ENCODE measurements at places on chromosomes 16 and 17. TPM values are rescaled to one million over a fixed set of nuclear protein-coding genes. Genes with fewer than 3 reads are reported as not detected.

The SSTR5 gene
- 1.3 TPM for total RNA-seq

- DNase-seq: no peak
- H3K4me3 ChIP-seq: no peak overlapping the region
- peaks cover 5% of the 10 kb centered on the region for H3K36me3 ChIP-seq
Observed at GRCh38 chr16:89739383-89739782, 18.0 kb downstream of the ZNF276 start.

DNA sequence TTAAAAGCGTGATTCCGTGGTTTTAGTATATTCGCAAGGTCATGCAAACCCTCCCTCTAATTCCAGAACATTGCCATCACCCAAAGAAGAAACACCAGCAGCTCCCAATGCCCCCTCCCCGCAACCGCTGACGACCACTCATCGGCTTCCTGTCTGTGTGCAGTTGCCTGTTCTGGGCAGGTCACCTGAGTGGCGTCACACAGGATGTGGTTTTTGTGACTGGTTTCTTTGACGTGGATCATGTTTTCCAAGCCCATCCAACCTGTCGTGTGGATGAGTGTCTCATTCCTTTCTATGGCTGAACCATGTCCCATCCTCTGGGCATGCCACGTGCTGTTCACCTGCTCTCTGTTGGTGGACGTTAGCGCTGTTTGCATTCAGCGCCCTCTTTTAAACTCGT lies 8.2 kb upstream of the ATP2C2 start:
- no peaks in the 10 kb centered on the region for H3K36me3 ChIP-seq
- H3K27me3 ChIP-seq: peaks cover 2% of the 10 kb centered on the region
- peaks cover 3% of the 10 kb centered on the region for H3K4me1 ChIP-seq
- H3K4me3 ChIP-seq: no peak overlapping the region

DNA sequence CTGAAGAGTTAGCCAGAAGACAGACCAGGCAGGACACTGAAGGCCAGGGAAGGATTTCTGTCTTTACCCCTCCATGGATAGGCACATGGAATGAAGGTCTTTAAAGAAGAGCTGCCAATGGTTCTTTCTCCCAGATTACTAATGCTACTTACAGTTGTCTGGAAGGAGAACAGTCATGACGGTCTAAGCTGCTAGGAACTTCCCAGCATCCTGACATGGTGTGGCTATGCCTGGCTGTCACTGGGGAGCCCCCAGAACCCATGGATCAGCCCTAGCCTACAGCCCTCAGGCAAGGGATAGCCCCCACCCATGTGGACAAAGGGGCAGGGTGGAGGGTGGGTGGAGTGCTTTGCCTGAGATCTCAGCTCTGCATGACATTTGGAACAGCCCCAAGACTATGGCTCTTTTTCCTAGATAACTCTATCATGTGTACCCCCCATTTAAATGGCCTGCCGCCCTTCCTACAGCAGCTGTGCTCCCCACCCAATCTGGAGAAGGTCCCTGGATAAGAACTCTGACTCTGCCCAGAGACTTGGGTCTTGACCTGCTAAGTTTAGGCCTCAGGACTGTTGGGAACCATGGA lies 9.2 kb upstream of the KAT7 start:
- H3K4me3 ChIP-seq: no peak overlapping the region
- no peak overlapping the region for H3K27ac ChIP-seq
- H3K36me3 ChIP-seq: no peaks in the 10 kb centered on the region
- no peak for DNase-seq

DNA sequence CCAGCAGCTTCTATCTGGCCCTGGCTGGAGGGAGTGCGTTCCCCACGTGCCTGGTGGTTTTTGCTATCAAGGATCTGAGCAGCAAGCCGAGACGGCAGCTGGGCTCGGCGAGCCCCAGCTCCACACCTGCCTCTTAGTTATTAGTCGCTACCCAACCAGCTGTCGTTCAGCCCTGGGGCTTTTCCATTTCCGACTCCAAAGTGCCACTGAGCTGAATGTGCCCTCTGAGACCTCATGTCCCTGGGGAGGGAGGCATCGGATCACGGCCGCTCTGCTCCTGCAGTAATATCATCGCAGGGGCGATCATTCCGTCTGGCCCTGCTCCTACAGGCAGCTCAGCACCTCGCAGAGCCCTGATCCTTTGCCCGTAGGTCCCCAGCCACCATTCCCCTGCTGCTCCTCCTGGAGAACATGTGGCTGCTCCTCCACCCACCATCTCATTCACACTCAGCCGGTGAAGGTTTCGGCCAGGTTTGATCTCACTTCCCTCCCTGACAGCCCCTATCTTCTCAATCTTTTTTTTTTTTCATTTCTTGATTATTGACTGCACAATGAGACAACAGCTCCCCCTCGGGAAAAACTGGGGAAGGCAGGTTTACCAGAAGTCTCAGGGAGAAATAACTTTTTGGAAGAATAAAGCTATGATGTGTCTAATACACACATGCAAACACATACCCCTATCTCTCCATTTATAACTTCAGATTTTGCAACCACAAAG lies 86.7 kb downstream of the ZFHX3 start:
- peak overlapping the region; percentile 62 for H3K27ac ChIP-seq
- peak; percentile 77 for DNase-seq
- no peaks in the 10 kb centered on the region for H3K36me3 ChIP-seq

The CDC27 gene
- total RNA-seq: 94.6 TPM

The C16orf46 gene
- total RNA-seq: 1.0 TPM

The ACD gene
- 33.3 TPM for total RNA-seq

The GDPD3 gene
- total RNA-seq: 4.9 TPM

GRCh38 chr17:6599364-6599763 lies 41.1 kb downstream of the KIAA0753 start:
- H3K27ac ChIP-seq: no peak overlapping the region
- no peaks in the 10 kb centered on the region for H3K27me3 ChIP-seq
- H3K36me3 ChIP-seq: no peaks in the 10 kb centered on the region

DNA sequence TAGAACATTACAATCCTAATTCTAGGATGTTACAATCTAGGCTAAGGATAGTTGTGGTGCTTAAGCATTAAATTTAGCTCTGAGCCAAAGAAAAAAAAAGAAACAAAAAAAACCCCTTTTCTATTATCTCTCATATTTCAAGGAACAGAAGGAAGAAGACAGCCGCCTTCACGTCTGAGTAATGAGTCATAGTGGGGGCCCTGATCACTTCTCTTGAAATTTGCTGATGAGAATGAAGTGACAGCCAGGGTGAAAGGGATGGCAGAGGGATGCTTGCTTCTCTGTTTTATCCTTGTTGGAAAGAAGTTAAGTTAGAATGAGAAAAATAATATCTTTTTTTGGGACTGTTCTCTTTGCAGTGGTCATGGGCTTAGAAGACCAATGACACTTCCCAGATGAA lies 82.6 kb upstream of the MPHOSPH6 start:
- H3K27me3 ChIP-seq: no peaks in the 10 kb centered on the region
- no peak for DNase-seq
- H3K4me3 ChIP-seq: no peak overlapping the region
- H3K4me1 ChIP-seq: no peaks in the 10 kb centered on the region

DNA sequence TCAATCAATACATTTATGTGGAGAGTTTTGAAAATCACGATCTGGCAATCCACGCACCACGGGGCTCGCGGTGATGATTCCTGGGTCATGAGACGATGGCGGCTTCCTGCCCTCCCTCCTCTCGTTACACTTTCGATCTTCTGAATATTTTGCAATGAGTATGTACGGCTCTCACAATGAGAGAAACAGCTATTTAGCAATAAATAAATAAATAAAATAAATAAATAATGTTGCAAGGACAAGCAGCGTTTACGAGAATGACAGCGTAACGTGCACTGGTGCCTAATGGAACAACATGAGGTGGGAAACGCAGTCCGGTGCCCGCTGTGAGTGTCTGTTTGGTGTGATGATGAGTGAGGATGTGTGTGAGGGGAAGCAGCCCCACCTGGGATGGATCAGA lies 46.7 kb upstream of the JPH3 start:
- no peak overlapping the region for H3K27ac ChIP-seq
- no peak for DNase-seq
- H3K4me1 ChIP-seq: peaks cover 1% of the 10 kb centered on the region
- no peak overlapping the region for H3K4me3 ChIP-seq
- peaks cover 14% of the 10 kb centered on the region for H3K27me3 ChIP-seq
- peaks cover 6% of the 10 kb centered on the region for H3K36me3 ChIP-seq

GRCh38 chr16:25509456-25509855 lies 182.3 kb upstream of the HS3ST4 start:
- no peaks in the 10 kb centered on the region for H3K4me1 ChIP-seq
- no peaks in the 10 kb centered on the region for H3K27me3 ChIP-seq
- H3K4me3 ChIP-seq: no peak overlapping the region

GRCh38 chr17:44733753-44734152 lies 25.0 kb upstream of the ADAM11 start:
- H3K4me3 ChIP-seq: peak overlapping the region; percentile 7
- DNase-seq: peak; percentile 73
- peaks cover 3% of the 10 kb centered on the region for H3K4me1 ChIP-seq
- no peak overlapping the region for H3K27ac ChIP-seq
- H3K36me3 ChIP-seq: no peaks in the 10 kb centered on the region
- peaks cover 3% of the 10 kb centered on the region for H3K27me3 ChIP-seq

DNA sequence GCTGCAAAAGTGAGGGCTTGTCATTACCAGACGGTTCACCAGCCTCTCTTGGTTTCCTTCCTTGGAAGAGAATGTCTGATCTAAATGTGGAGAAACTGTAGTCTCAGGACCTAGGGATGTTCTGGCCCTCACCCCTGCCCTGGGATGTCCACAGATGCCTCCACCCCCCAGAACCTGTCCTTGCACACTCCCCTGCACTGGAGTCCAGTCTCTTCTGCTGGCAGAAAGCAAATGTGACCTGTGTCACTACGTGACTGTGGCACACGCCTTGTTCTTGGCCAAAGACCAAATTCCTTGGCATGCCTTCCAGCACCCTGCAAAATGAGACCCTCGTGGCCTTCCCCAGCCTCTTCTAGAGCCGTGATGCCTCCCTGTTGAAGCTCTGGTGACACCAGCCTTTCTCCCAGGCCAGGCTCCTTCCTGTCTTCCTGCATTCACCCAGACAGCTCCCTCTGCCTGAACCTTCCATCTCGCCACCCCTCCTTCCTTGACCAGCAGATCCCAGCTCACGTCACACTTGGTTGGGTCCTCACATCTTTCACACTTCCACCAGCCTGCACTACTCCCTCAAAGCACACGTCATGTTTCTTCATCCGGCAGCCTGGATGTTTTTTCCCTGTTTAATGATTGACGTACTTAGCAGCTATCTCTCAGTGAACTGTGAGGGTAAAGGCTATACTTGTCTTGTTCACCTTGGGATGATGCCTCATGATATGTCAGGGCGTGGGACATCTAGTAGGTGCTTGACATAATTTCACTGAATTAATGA lies 4.3 kb downstream of the ZNF768 start:
- H3K27ac ChIP-seq: no peak overlapping the region
- no peaks in the 10 kb centered on the region for H3K36me3 ChIP-seq
- H3K27me3 ChIP-seq: peaks cover 8% of the 10 kb centered on the region
- no peak overlapping the region for H3K4me3 ChIP-seq
- no peak for DNase-seq

GRCh38 chr17:47834756-47835155 lies 3.3 kb downstream of the LRRC46 start:
- H3K4me3 ChIP-seq: no peak overlapping the region
- no peak overlapping the region for H3K27ac ChIP-seq
- peaks cover 9% of the 10 kb centered on the region for H3K4me1 ChIP-seq
- H3K27me3 ChIP-seq: peaks cover 13% of the 10 kb centered on the region
- DNase-seq: no peak

The SLC13A2 gene
- not detected for total RNA-seq

The THRA gene
- total RNA-seq: 17.6 TPM

DNA sequence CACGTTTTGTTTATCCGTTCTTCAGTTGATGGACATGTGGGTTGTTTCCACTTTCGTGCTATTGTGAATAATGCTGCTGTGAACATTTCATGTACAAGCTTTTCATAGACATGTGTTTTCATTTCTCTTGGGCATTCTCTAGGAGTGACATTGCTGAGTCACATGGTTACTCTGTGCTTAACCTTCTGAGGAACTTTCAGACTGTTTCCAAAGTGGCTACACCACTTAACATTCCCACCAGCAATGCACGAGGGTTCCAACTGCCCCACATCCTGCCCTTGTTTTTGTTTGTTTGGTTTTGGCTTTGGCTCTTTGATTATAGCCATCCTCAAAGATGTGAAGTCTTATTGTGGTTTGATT lies 14.2 kb upstream of the PEMT start:
- H3K27ac ChIP-seq: no peak overlapping the region
- no peak for DNase-seq
- no peak overlapping the region for H3K4me3 ChIP-seq
- peaks cover 3% of the 10 kb centered on the region for H3K27me3 ChIP-seq

- H3K27ac ChIP-seq: no peak overlapping the region
- no peaks in the 10 kb centered on the region for H3K4me1 ChIP-seq
- H3K36me3 ChIP-seq: no peaks in the 10 kb centered on the region
- H3K27me3 ChIP-seq: peaks cover 2% of the 10 kb centered on the region
Observed at GRCh38 chr16:21257284-21257683, 20.8 kb downstream of the CRYM start.

The ESRP2 gene
- total RNA-seq: not detected

DNA sequence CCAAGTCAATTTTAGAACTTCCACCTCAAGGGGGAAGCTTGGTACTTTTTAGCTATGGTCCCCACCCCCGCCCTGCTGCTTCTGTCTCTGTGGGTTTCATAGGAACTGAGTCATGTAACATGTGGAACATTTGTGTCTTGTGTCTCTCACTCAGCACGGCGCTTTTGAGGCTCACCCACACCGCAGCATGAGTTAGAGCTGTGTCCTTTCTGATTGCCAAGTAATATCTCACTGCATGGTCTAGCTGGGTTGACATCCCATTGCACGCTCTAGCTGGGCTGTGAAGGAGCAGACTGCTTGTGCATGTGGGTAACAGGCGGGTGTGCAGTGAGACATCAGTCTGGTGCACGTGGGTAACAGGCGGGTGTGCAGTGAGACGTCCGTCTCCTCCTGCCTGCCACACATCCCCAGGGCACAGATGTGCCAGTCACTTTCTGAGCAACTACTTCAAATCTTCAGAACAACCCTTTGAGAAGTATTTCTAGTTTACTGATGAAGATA lies 26.4 kb upstream of the SLC7A5 start:
- peaks cover 5% of the 10 kb centered on the region for H3K4me1 ChIP-seq
- H3K4me3 ChIP-seq: no peak overlapping the region
- peaks cover 2% of the 10 kb centered on the region for H3K27me3 ChIP-seq
- no peak overlapping the region for H3K27ac ChIP-seq
- H3K36me3 ChIP-seq: no peaks in the 10 kb centered on the region

Measured in glutamatergic neuron (in vitro differentiated cells).